ENCODE measurements at places on chromosomes 2 and 18.

DNA sequence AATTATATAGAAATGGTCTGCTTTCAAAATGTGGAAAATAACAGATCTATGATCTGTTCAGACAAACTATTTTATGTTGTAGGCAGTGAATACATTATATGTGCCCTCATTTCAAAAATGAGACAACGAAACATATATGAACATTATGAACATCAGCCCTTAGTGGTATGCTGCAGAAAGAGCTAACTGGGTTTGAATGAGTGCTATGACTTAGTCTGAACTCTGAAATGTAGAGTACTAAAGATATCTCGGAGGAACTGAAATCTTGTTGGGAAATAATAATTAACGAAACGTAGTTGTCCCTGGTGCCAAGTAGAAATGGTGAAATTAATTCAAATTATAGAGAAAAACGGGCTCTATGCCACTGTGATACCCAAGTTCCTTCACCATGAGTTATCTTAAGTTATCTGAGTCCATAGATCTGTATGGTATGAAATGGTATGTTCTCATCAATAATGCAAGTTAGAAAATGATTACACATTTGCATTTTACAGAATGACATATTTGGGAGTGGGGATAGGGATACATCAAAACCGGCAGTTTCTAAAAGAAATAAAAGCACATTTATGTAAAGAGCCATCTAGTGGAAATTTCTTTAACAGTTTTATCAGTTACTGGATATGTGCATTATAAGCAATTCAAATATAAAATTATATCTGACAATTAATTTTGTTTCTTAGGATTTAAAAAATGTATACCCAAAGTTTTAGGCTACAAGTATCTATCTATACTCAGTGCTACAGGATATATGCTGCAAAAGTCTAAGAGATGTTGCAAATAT is 26.7 kb downstream of the STARD6 start:
- DNase-seq, result no peak

DNA sequence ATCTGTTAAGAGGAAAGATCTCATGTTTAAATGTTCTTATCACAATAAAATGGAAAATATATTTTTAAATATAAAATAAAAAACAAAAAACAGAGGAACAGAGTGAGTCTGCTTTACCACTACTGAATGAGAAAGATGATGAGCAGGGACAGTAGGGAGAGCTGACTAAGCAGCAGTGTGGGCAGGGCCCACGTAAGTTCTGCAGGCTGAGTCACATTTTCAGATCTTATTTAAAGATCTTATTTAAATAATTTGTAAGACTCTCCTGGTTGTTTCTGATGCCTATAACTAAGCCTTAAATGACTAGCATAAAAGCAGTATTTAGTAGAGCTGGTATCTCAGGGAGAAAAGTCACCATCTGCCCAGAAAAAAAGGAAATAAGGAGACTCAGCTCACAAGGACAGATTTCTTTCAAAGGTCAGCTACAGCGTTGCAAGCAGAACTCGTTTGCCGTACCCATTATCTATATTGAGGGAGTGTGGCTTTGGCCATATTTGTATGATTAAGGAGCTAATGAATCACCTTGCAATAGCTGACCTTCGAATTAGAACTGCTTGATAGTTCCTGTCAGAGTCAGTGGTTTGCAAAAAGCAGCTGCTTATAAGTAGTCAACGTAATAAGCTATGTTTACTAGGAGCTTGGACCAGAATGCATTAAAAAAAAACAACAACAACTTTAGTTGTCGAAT is 322.1 kb upstream of the CHAC2 start:
- DNase-seq, result no peak

GRCh38 chr2:181754105-181754504 is 73.8 kb upstream of the NEUROD1 start:
- no peak for DNase-seq

- DNase-seq, result no peak
Observed at GRCh38 chr2:3114406-3115185, 263.0 kb downstream of the EIPR1 start.

GRCh38 chr2:36663851-36664695 is 32.4 kb upstream of the VIT start:
- no peak for DNase-seq

DNA sequence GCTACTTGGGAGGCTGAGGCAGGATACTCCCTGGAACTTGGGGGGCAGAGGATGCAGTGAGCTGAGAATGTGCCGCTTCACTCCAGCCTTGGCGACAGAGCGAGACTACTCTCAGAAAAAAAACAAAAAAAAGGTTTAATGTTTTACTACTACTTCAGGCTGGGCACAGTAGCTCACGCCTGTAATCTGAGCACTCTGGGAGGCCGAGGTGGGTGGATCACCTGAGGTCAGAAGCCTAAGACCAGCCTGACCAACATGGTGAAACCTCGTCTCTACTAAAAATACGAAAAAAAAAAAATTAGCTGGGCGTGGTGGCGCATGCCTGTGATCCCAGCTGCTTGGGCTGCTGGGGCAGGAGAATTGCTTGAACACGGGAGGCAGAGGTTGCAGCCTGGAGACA is 75.7 kb upstream of the ATIC start:
- DNase-seq, result no peak

DNA sequence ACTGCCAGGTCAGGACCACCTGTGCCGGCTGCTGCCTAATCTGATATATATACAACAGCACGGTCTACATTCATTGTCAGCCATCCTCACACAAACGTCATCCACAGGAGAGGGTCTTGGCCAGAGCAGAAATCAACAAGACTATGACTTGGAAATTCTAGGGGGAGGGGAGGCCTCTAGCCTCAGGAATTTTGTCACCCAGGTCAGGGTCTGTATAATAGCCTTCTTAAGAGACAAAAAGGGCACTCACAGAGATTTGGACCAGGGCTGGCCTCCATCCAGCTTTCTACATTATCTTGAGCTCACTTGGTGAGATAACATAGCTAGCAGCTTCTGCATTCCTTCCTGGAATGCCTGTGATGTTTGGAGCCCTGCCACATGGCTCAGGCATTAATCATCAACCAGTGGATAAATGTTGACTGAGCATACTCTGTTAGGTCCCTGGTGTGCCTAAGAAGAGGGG is 50.4 kb upstream of the CTIF start:
- DNase-seq, result no peak

DNA sequence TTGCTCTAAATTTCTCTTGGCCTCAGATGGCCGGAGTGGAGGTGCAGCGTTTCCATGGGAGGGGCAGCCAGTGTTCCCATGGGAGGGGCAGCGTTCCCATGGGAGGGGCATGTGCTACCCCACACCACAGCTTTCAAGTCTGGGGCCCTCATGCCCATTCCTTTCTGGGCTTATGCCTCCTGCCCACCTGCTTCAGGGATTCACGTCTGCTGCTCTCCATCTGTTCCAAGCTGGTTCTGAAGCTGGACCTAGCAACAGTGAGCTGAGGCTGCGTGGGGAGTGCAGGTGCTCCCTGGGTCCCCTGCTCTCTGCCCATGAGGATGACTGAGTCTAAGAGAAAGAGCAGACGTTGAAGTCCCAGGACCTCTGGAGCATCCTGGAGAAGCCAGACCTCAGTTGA is 243.1 kb upstream of the PXDN start:
- DNase-seq, result no peak

- no peak for DNase-seq
Observed at GRCh38 chr2:207151048-207151447, 14.7 kb downstream of the KLF7 start.

- DNase-seq, result no peak
Observed at GRCh38 chr18:42520138-42520537, 565.1 kb downstream of the PIK3C3 start.

GRCh38 chr18:3898861-3899613 is 449.1 kb downstream of the TGIF1 start:
- no peak for DNase-seq

DNA sequence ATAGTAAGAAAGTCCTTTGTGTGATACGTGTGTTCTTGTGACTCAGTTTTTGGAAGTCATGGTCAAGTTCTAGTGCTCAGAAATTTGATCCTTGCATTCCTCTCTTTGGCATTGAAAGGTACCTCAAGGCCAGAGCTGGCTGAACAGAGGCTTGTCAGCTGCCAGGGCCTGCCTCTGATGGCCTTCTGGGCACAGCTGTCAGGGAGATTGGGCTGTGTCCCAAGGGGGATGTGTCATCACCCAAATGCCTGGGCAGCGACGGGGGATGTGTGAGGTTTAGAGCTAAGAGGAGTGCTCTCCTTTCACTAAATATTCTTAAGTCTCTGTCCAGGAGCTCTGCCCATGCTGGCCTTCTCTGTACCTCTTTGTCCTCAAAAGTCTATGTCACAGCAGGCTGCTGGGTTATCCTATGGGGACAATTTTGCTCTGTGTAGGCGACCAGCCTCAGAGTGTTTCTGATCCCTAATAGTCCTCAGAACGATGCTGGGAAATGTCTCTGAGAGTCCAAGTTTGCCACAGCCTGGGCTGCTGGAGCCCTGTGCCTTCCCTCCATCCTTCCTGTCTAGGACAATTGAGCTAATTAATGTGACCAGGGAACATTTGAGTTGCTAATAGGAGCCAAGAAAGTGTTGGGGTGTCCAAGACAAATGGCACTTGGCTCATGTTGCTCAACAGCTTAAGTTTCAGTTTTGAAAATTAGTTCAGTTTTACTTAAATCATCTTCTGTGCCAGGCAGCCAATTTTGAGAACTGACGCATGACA is 115.4 kb upstream of the ZNF521 start:
- no peak for DNase-seq

DNA sequence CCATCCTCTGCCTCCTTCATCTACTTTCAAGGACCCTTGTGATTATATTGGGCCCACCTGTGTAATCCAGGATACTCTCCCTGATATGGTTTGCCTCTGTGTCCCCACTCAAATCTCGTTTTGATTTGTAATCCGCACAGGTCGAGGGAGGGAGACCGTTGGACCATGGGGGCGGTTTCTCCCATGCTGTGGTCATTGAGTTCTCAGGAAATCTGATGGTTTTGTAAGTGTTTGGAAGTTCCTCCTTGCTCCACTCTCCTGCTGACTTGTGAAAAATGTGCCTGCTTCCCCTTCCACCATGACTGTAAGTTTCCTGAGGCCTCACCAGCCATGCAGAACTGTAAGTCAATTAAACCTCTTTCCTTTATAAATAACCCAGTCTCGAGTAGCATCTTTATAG is 42.0 kb upstream of the EML6 start:
- no peak for DNase-seq

DNA sequence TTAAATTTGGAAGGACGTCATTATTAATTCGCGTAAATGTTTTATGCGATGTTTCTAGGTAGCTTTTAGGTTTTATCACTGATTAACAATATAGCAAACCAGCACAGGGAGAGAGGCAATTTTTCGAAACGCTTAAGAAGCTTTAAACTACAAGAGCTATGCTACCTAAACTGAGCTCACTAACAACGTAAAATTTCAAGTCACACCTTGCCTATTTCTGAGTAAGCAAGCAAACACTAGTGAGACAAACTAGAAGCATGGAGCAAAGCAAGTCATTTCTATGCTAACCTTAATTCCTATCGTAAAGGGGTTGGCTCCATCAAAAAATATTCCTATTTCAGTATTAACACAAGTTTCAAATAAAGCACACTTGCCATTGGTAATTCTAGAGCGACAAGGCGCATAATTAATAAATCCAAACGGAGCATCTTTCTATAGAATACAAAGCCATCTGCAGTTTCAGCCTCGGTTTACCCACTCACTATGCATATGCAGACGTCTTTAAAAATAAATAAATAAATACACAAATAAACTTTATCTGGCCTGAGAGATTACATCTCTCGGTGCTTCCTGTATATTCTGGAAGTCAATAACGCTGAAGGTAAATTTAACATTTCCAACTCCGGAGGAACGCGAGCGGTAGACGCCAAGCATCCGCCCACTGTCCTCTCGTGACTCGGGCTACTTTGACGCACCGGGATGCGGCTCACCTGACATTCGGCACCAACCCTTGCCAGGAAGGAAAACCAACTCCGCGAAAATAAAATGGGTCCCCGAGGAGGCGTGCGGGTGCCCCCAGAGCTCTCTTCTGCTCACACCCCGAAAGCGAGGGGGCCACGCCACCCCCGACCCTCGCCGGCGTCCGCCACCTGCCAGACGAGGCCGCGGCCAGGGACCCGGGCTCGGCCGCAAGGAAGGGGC is 947 bp downstream of the ITSN2 start:
- DNase-seq, result no peak

- DNase-seq, result peak; percentile 37
Observed at GRCh38 chr2:208040199-208041171, 15.2 kb upstream of the PLEKHM3 start.

- no peak for DNase-seq
Observed at GRCh38 chr2:62871506-62871905, 166.0 kb downstream of the EHBP1 start.

DNA sequence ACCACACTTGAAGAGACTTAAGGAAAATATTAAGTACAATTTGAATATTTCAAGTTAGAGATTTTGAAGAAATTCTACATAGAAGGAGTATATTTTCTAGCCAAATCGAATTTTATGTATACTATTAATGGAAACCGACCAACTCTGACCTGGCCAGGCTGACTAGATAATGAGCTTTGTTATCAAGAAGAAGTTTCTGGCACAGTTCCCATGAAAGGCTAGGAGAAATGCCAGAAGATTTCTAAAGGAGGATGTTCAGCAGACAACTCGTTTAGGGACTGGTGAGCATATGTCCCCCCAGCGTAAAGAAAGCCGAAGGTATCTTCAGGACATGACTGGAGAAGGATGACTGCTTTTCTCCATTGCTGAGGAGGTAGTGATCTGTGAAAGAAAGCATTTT is 127.3 kb downstream of the DIS3L2 start:
- DNase-seq, result no peak

All from activated naive CD4-positive, alpha-beta T cell (primary cell).